WERI-Rb-1 (cell line): ENCODE measurements at places on chromosomes 1 and 21.
A peak's percentile ranks its signal among the peaks of the same experiment; 100 is the strongest.

DNA sequence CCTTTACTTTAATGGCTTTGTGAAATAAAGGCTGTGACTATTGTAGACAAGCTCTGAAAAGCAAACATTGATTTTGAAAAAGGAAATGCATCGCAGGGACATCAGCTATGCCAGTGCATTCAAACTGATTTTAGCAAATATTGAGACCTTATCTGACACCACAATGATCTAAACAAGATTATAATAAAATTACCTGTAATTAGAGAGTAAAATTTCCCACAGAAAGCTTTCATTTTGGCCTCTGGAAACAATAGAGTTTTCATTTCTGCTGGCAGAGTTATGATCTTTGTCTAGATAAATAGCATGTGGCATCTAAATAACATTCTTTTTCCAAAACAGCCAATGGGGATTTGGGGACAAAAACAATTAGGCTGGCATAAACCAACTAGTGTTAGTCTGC, 650.4 kb upstream of the PRMT6 start:
- DNase-seq = no peak

DNA sequence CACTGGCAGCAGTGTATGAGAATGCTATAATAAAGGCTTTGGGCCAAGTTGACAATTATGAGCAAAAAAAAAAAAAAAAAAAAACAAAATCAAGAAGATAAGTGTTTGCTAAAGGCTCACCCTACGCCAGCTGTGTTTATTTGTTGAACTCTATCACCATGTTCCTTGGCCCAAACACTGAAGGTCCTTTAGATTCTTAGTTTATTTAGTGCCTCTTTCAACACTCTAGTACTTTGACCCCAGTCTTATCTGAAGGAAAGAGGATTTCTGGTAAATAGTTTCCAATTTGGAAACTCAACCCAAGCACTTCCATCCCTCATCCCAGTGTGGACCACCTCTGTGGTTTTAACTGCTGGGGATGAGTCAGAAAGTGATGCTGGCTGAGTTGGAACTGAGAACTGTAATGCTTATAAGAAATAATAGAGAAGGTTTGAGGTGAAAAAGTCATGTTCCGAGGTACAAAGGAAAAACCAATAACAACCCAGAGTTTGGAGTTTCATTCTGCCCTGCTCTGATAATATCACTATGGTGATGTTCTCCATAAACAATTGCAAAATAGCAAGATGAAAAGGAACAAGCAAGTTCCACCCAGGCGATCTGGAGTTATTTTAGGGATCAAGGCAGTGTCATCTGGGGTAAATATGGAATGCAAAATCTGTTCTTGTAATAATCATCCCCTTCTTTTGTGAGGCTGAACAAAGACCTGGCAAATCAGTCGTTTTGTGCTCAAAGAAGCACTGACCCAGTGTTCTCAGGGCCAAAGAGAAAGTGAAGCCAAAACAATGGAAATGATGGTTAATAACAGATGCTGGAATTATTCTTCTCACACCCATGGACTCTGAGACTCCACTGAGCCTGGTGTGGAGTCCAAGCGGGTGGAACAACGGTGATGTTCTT, 19.7 kb upstream of the CAPZB start:
- DNase-seq = no peak

GRCh38 chr1:65769636-65770035, 23.1 kb upstream of the PDE4B start:
- no peak for DNase-seq

DNA sequence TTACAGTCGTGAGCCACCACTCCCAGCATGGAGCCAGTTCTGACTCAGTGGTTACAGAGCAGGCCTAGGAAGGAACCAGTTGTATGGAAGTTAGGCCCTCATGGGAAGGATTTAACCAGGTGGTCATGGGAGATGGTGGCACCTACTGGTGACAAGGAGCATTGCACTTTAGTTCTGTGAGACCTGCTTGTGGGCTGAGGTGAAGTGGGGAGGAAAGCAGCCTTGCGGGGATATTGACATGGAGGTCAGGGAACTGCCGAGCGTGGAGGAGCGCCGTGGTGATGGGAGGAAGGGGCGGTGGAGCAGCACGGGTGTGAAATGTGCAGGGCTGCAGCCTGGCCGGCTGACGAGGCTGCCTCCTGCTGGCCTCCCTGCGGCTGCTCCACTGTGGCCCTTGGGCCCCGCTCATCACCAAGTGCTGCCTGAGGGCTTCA, 100.4 kb downstream of the GALNT2 start:
- DNase-seq = peak; percentile 73

DNA sequence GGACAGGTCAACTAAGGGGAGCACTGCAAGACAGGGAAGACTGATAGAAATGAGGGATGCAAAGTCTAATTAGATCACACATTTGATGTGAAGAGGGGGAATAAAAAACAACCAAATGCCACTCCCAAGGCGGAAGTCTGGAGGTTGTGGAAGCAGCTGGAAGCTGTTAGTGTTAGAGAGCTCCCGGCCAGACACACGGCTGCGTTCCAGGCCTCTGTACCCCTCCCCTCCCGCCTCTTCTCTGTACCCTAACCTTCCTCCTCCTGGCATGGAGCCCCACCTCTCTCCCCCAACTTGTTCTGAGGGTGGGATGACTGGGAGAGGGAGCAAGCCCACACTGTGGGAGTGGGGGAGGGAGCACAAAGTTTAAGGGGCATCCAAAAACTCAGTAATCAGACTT, 67.0 kb downstream of the PLEKHA6 start:
- DNase-seq = no peak

GRCh38 chr1:84686223-84686622, 4.0 kb downstream of the SSX2IP start:
- DNase-seq = no peak

- DNase-seq = no peak
Observed at GRCh38 chr1:172499636-172500141, 33.3 kb upstream of the SUCO start.

GRCh38 chr1:175792136-175792535, 48.7 kb upstream of the TNR start:
- DNase-seq = peak; percentile 60

- no peak for DNase-seq
Observed at GRCh38 chr1:59258412-59259032, 38.4 kb upstream of the FGGY start.

- DNase-seq = no peak
Observed at GRCh38 chr1:101250222-101250621, 13.4 kb downstream of the S1PR1 start.

GRCh38 chr1:6475381-6476133, 9.6 kb upstream of the TNFRSF25 start:
- DNase-seq = peak; percentile 74
